ENCODE measurements at places on chromosomes 7 and 10.

DNA sequence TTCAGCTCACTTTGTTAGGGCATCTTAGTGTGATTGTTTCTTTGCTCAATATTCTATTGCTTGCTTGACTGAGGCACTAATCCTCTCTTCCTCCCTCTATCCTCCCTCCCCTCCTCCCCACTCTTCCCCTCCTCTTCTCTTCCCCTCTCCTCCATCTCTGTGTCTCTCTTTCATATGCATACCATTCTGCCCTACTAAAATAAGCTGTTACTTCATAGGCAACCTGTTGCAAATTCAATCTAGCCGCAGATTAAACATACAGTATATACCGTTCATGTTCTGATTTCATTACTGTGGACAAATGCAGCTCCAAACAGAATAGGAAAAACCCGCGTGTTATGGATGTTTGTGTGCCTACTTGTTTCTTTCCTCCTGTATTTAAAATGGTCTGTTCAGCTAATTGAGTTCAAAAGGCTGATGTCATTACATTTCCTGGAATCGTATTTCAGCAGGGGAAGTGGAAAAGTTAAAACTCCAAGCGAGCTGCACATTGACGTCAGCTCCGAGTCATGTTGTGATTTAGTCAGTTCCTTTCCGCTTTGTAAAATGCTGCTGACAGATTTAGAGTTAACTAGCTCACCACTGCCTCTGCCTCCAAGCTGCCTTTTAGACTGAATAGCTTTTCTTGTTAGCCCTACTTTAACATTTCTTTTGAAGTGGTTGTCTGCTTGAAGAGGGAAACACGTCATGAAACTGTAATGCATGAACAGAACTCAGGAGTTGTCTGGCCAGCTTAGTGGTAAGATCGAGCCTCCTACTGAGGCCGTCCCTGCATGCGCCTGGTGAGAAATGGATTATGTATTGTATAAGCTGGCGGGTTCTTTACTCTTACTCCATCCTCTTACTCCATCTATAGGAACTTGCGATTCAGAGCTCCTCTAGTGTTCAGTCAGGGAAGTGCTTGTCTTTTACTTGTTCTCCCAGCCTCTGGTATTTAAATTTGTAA is 69.0 kb downstream of the CREM start:
- peak; percentile 94 for DNase-seq

DNA sequence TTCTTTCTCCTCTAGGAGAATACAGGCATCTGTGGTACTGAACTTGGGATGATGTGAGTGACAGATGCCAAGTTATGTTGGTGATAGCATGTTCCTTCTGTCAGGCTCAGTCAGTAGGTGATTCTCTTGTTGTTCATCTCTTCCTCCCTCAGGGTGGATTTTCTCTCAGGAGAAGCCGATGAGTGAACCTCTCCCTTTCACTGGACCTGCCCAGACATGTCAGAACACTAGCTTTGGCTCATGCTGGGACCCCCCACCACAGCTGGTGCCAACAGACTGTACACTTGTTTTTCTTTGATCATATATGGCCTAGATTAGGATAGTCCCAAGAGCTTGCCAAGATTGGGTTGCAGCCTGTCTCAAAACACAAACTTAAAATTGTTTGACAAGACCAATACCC is 129.4 kb downstream of the BMPER start:
- no peak for DNase-seq

GRCh38 chr7:39285256-39285655 is 280.9 kb upstream of the YAE1 start:
- DNase-seq: peak; percentile 3

- DNase-seq: no peak
These were observed 369.7 kb upstream of the AKR1E2 start for GRCh38 chr10:4456279-4456678.

- no peak for DNase-seq
These were observed 14.9 kb upstream of the FAM3C start for GRCh38 chr7:121410829-121411596.

DNA sequence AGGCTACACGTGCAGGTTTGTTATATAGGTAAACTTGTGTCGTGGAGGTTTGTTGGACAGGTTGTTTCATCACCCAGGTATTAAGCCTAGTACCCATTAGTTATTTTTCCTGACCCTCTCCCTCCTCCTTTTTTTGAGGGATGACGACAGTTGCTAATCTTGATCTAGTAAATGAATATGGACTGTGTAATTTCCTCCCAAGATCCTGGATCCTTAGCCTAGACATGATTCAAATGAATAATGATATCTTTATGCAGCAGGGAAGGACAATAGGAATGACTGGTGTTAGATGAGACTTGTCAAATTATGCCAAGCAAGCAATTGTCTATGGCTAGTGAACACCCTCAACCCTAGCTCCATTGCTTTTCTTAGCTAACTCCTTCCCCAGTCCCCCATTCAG is 156.2 kb downstream of the PLPP4 start:
- DNase-seq: peak; percentile 8

GRCh38 chr10:35353805-35354204 is 17.5 kb downstream of the CCNY start:
- no peak for DNase-seq

DNA sequence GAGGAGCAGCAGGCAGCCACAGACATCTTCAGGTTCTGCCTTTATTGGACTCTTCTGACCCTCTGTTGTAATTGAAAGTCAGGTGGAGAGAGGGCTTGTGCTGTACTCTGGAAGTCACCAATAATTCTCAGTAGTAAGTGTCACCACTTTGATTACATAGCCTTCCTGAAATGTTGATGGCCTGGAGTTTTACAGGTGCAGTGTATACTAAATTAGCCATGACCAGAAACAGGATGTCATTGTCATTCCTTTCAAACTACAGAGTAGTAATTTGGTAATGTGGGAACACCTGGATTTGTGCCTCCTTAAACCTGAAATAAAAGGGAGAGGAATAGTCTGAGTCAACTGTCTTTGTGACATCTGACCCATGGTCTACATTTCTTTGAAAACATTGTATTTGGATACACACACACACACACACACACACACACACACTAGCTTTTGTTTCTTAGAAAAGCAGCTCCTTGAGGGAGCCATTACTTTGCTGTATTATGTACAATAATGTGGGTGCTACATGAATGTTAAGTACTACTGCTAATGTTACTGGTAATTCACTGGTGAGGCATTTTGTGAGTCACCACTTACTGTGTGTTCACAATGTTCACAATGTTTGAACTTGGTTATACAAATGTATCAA is 19.6 kb downstream of the ARL4A start:
- DNase-seq: peak; percentile 54

DNA sequence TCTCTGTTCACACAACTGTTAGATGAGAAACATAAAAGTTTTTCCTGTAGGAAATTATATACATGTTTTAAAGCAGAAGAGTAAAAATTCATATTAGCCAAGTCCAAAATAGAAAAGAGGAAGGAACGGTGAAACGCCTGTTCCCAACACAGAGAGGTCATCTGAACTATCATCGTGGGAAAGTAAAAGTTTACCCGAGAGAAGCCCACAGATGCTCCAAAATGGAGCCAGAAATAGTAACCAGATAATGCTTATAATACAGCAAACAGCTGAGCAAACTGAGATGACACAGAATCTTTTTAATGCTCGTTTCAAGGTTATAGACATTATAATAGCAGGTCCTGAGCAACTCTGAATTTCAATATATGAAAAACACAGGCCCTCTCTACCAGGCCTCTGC is 24.5 kb downstream of the FRMD4A start:
- DNase-seq: no peak

GRCh38 chr7:94761451-94761850 is 105.5 kb upstream of the SGCE start:
- DNase-seq: no peak

- DNase-seq: no peak
These were observed 58.0 kb downstream of the ADK start for GRCh38 chr10:74208997-74209396.

- no peak for DNase-seq
These were observed 2.0 kb downstream of the MICALL2 start for GRCh38 chr7:1457059-1457948.

DNA sequence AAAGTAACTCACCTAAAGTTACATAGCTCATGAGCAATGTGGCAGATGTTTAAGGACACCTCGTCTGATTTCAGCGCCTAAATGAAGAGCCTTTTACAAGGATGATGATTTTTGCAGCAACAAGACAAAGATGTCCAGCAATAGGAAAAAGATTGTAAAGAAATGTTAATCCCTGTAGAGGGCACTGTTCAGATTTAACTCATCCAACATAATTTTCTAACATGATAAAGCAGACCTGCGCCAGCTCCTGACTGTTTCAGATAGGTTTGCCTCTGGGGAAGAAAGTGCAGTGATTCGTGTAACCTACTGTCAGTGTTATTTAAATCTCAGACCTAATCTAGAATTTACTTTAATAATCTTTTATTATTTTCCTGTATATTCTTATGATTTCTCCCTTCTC is 595.2 kb downstream of the AUTS2 start:
- DNase-seq: peak; percentile 1

DNA sequence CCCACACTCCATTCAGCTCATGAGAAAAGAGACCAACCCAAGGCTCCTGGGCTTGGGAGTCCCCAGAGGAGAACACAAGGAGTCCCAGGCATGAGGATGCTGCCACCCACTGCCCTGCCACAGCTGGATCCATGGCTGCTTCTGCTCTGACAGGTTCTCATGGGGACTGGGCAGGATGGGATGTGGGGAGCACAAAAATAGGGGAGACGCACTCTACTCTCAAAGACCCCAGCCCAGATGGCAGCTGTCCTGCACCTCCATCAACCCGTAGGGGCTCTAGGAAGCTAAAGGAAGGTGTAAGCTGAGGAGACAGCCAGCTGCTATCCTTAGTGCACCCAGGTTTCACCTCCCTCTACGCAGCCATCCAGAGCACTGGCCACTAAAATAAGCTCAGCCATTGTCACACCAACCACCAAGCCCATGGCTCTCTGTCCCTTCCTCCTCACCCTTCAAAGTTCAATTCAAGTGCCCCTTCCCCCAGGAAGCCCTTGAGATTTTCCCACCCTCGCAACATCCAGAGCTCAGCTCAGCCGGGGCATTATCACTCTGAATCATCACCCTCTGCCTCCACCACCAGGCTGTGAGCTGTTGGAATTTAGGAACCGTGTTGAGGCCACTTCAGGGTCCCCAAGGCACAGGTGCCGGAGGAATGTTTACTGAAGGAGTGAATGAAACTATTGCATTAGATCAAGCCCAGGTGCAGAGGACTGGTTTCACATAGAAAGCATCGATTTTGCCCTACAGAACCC is 142.1 kb downstream of the GRID1 start:
- no peak for DNase-seq

DNA sequence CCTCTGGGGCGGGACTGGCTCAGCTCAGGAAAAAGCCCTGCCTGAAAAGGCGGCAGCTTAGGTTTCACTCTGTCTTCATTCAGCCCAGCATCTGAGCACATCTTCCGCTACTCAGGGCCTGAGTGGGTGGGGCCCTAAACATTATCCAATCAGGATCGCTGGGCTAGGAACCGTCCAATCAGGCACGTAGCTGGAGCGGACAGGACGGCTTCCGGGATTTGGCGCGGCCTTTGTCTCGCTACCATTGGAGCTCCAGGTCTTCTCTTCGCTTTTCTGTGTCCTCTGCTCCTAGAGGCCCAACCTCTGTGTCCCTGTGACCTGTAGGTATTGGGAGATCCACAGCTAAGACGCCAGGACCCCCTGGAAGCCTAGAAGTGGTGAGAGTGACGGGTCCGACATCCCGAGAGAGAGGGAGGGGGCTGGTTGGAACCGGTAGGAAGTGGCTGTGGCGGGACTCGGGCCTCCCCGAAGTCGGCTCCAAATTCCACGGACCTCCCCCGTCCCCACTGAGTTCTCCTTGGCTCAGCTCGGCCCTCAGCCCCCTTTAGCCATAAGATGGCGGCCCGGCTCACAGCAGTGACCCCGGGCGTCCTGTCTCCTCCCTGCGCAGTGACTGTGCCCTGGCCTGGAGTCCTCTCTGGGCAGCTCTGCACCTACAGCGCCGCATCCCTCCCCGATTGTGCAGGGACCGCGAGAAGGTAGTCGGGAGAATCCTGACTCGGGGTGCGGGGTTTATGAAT is 99.1 kb downstream of the ZNF680 start:
- peak; percentile 13 for DNase-seq

DNA sequence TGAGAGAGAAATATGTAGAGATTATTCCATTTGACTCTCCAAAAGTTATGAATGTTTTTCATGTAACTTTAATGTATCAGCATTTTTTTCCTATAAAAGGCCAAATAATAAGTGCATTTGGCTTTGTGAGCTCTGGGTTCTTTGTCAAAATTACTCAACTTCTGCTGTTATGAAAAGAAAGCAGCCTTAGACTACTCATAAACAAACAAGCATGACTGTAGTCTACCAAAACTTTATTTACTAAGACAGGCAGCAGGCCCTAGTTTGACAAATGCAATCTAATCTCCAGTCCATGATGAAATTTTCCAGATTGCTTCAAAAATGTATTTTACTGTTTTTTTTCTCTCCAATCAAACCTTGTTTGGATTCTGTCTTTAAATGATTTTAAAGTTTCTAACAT is 46.3 kb downstream of the MRPL32 start:
- DNase-seq: no peak

DNA sequence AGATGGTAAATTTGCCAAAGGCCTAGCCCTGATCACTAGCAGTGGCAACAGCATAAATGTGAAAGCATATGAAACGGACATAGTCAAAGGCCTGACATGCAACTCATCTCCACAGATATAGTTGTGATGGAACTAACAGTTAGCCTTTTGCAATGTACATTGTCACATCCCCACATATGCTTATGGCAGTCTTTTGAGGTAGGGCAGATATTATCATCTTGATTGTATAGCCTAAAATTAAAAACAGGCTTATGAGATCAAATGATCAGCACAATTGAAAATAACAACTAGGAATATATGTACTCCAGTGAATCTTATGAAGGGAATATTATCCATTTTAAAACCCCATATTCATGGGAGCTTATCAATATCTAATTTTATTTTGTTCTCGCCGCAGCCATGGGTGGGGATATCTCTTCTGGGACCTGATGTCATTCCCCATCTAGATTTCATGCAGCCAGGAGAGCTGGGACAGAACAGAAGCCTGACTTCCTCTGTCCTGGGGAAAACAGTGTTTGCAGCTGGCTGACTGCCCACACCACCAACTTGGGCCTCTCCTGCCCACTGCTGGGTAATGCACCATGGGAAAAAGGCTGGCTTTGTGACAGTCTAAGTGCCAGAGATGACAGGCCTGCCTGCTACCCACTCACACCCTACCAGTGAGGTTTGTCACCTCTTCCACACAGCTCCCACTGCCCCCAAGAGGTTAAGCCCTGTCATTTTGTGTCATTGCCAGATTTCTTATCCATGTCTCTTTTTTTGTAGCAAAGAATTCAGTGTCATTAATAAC is 180.2 kb upstream of the FZD1 start:
- DNase-seq: peak; percentile 34

DNA sequence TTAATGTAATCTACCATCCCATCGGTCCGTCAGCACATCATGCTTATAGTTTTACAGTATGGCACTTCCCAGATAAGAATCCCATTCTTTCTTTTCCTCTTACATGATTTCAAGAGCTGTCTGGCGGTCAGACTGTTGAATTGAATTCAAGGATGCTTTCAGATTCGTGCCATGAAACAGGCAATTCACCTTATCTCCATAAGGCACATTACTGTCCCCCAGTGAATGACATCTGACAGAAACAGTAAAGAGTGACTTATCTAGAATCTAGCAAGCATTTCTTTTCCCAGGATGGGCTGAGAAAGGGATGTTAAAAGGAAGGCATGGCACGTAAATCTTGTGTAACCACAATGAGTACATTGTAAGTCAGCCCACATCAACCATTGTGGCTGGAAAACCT is 61.1 kb upstream of the SEM1 start:
- no peak for DNase-seq
